ENCODE measurements at places on chromosomes 11 and 22.

DNA sequence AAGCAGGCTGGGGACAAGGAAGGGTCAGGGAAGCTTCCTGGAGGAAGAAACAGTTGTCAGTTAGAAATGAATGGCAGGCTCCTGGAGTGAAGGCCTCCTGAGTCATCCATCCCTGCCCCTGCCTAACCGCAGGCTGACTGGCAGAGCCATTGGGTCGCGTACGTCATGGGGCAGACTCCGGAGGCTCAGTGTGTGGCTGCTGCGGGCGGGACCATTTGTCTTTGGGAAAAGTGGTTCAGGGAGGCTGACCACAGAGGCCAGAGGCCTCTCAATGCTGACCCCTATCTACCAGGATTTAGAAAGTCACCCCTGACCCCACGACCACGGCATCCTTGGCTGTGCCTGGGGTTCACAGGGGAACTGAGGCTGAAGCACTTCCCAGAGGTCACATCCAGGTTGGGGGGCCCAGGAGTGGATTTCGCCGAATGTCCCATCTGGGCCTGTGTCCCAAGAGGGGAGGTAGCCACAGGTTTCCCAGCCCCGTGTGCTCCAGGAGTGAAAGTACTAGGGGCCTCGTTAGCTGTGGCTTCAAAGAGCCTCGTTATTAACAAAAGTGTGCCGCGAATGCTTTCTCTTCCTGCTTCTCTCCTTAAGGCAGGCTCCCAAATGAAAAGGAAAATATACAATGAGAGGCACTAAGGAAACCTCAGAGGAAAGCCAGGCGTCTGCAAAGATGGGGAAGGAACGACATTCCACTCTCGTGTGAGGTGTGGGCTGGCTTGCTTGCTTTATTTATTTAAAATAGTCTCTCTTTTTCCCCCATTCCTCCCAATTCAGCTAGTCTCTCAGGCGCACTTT lies 58.9 kb downstream of the FLRT1 start:
- DNase-seq: no peak

- DNase-seq: no peak
Measured at GRCh38 chr11:115505175-115505574, 960 bp upstream of the CADM1 start.

- DNase-seq: peak; percentile 34
Measured at GRCh38 chr22:24758164-24758799, 16.2 kb downstream of the PIWIL3 start.

GRCh38 chr22:32591620-32592019 lies 117.0 kb downstream of the FBXO7 start:
- DNase-seq: no peak

DNA sequence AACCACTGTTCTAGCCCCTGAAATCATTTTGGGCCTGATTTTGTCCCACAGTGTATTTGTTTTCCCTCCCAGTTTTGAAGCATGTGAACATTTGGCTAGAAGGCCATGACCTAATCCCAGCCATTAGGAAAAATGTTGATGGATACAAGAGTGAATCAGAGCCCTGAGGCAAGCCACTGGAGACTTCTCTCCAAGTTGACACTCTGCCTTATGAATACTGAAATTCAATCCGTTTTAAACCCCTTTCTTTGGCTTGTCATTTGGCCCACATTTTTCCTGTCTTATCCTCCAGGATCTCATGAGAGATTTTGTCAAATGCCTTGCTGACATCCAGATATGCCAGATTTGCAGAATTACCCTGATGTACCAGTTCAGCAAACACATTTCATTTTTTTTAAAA lies 158.8 kb downstream of the FAT3 start:
- DNase-seq: no peak

GRCh38 chr11:19805376-19805775 lies 92.7 kb downstream of the NAV2 start:
- DNase-seq: no peak

DNA sequence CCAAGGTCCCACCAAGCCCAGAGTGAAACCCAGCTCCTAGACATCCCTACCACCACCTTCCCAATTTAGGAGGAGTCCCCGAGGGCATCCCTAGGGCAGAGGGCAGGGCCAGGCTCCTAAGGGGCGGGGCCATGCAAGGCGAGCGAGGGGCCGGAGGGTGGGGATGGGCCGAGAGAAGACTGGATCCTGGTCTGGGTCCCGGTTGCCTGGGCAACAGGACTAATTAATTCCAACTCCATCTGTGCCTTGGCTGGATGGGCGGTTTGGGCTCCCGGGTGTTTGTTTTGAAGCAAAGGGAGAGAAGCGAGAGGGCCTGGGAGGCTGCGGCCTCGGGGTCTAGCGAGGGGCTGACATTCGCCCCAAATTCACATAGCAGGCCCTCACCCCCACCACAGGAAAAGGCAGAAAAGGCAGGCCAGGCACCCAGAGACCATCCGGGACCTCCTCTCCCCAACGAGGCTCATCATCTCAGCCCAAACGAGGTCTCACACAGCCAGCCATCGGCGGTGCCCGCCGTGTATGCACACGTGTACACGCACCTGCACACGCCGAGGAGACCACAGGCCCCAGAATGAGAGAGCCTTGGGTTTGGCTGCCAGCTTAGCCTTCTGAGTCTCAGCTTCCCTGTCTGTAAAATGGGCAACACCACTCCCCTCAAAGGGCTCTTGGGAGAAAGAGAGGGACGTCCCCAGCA lies 23.9 kb downstream of the ELFN2 start:
- no peak for DNase-seq

GRCh38 chr11:20937826-20938225 lies 268.4 kb downstream of the NELL1 start:
- DNase-seq: no peak

DNA sequence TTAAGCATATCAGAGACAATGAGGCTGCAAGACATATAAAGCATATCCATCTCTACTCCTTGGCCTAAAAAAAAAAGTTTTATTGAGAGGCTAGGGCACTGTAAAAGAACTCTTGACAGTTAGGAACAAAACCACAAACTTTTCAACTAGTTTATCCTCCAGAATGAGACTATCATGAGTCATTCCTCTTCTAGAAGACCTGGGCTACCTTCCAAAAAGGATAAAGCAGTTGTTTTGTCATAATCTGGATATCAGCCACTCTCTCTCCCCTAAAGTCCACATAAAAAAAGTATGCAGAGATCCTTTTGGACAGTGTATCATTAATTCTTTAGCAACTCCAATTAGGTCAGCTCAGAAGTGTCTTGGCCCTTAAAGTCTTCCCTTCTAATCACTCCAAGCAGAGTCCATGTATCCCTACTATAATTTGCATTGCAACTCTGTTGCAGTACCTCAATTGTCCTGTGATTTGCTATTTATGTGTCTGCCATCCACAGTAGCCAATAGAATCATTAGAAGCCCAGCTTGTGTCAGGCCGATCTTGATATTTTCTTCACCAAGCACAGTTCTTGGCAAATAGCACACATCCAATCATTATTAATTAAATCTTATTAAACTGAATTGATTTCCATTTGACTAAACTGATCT lies 10.4 kb downstream of the OR51T1 start:
- DNase-seq: no peak

DNA sequence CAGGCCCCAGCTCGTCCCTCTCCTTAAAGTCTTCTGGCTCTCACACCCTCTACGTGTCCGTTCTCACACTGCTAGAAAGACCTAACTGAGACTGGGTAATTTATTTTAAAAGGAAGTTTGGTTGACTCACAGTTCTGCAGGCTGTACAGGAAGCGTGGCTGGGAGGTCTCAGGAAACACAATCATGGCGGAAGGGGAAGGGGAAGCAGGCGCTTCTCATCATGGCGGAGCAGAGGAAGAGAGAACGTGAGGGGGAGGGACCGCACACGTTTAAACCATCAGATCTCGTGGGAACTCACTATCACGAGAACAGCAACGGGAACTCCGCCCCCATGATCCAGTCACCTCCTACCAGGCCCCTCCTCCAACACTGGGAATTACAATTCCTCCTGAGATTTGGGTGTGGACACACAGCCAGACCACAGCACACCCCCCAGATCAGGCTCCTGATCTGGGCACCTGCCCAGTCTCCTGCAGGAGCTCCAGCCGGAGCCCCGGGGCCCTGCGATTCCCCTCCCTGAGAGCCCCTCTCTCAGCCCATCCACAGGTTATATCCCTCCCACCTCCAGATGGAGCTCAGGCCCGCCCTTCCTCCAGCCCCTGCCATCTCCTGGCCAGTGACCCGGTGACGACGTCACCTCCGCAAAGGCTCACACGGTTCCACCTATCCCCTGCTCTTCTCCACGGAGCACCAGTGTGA lies 170.2 kb downstream of the BRD1 start:
- DNase-seq: no peak

- no peak for DNase-seq
Measured at GRCh38 chr11:87076874-87077429, 39.2 kb downstream of the TMEM135 start.

- DNase-seq: no peak
Measured at GRCh38 chr11:62540804-62541701, 5.6 kb downstream of the AHNAK start.

GRCh38 chr22:47166446-47167016 lies 404.1 kb downstream of the TBC1D22A start:
- no peak for DNase-seq

GRCh38 chr11:133821776-133822175 lies 23.5 kb downstream of the SPATA19 start:
- no peak for DNase-seq

GRCh38 chr11:85737738-85738137 lies 51.7 kb upstream of the CCDC89 start:
- no peak for DNase-seq

- peak; percentile 24 for DNase-seq
Measured at GRCh38 chr22:36853407-36854099, 7.3 kb upstream of the NCF4 start.

DNA sequence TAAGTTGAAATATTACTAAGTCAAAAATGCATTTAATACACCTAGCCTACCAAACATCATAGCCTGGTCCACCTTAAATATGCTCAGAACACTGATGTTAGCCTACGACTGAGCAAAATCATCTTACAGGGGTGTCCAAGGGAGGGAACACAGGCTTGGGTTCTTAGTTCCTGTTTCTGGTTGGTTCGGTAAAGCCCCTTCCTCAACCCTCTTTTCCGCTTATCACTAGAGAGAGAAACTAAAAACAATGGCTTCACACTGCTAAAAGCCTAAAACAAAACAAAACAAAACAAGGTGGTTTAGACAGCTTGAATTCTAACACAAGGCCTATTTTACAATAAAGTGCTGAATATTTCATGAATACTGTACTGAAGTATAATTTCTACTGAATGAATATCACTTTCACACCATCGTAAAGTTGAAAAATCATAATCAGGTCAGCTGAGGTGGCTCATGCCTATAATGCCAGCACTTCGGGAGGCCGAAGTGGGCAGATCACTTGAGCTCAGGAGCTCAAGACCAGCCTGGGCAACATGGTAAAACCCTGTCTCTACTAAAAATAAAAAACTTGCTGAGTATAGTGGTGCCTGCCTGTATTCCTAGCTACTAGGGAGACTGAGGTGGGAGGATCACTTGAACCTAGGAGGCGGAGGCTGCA lies 118.0 kb downstream of the SIK3 start:
- DNase-seq: no peak

GRCh38 chr11:34160049-34160721 lies 54.8 kb downstream of the NAT10 start:
- no peak for DNase-seq

DNA sequence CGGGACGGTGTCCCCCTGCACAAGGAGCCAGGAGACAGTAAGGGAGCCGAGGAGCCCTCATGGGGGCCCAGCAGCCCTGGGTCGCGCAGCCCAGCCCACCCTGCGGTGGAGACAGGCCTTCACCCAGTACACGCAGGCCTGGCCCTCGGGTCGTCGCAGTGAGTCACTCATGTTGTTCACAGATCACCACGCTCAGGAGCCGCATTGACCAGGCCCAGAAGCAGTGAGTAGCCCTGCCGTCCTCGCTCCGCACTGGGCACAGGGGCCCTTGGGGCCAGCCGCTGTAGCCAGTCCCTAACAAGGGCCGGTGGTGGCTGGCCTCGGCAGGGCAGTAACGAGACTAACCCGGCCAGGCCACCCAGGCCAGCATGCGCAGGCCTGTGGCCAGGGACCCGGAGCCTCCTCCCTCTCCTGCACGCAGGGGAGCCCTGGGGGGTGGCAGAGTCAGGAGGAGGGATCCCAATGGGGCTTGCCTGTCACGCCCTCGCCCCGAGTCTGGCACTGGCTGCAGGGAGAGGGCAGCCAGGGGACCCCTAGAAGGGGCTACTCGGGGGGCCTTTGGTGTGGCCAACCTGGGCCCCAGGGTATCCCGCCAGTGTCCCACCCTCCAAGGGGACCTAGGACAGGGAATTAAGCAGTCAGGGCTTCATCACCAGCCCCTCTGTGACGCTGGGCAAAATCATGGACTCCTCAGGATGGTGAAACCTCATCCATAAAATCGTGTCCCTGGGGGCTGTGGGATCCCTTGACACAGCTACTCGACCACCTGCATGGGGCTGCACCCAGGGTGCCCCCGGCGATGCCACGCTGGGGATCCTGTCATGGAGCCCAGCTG lies 10.1 kb upstream of the MRPL23 start:
- DNase-seq: no peak

DNA sequence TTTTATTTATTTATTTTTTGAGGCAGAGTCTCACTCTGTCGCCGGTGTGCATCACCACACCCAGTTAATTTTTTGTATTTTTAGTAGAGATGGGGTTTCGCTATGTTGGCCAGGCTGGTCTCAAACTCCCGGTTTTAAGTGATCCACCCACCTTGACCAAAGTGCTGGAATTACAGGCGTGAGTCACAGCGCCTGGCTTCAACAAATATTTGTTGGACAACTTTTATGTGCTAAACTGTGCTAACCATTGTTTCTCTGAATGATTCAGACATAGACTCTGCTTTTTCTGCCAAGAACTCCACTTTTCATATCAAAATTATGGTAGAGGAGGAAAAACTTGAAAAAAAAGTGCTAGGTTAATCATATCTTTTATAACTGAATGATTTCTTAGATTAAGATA lies 36.3 kb downstream of the MMP7 start:
- no peak for DNase-seq

DNA sequence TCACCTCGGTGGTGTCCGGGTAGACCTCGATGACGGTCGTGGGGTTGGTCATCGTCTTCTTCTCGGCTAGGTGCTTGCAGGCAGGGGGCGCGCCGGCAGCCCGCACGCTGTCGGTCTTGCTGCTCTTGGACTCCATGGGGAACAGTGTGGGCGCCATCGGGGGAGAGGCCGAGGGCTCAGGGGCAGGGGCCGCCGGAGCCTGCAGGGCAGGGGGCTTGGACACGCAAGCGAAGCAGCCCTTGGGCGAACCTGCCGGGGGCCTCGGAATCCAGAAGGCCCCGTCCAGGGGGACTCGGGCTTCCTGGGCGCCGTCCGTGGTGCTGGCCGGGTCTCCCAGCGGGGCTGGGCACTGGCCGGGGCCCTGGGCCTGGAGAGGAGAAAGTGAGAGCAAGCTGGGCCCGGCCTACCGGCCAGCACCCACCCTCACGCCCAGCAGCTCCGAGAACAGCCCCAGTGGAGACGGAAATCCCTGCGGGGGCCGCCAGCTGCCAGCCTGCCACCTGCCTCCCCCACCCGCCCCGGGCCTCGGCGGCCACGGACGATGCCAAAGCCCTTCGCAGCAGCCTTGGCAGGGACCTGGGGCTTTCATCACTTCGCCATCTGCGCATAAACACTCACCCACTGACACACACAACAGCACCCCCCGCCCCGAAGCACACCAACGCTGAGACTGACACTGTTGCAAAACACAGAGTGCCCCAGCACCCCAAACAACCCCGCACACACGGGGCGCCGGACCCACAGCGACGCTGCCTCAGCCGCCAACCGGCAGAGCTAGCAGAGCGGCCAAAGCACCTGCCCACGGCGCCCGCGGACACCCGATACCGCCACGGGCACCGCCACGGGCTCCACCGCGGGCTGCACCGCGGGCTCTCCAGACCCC lies 2.4 kb downstream of the IFITM10 start:
- DNase-seq: no peak
